Activated CD8-positive, alpha-beta memory T cell treated with anti-CD3 and anti-CD28 coated beads for 1 hour (primary cell): ENCODE measurements at places on chromosomes 4 and X.

GRCh38 chr4:128863312-128864075 lies 54.0 kb downstream of the JADE1 start:
- DNase-seq: peak; percentile 49

- no peak for DNase-seq
These were observed 5.2 kb downstream of the LDB2 start for GRCh38 chr4:16893141-16893651.

DNA sequence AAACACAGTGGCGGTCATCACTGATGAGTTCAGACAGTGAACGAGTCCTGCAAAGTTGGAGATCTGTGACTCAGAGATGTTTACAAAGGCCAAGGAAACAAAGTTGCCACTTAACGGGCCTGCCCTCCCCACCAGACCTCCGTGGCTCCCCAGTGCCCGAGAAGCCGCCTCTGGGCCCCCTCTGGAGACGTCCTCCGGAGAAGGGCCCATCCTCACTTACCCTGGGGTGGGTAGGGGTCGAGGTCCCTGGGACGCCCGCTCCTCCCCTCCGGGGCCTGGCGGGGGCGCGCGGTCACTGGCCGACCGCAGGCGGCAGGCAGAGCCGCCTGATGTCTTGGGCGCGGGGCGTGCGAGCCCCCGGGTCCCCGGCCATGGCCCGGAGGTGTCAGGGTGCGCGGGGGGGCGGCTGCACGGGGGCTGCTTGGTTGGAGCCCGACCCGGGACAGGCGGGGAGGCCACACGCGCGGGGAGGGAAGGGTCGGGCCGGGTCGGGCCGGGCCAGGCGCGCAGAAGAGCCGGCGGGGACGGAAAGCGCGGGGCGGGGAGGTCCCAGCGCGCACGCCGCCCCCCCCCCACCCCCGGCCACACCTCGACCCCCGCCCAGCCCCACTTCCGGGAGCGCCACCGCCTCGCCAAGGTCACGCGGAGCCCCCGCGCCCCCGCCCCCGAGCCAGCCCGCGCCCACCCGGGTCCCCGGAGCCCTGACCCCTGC lies 529 bp downstream of the DHRSX start:
- DNase-seq: peak; percentile 11

DNA sequence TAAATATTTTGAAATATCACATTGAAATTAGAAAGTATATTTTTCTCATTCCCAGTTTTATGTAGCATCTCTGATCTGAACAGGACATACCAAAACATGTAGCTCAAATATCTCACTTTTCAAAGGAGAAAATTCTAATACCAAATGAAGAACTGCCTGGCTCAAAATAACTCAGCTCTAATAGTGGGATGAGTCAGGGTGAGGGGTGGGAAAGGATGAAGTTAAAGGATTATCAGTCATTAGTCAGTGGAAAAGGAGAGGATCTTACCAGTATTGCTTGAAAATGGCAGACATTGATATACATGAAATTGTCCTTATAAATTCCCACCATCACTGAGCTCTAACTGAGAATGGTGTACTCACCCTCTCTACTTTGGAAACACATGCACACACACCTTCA lies 803.2 kb downstream of the RAPGEF2 start:
- DNase-seq: no peak

GRCh38 chr4:25377572-25378436 lies 741 bp downstream of the ANAPC4 start:
- DNase-seq: no peak

- no peak for DNase-seq
These were observed 105.7 kb downstream of the AGTR2 start for GRCh38 chrX:116276261-116276660.

DNA sequence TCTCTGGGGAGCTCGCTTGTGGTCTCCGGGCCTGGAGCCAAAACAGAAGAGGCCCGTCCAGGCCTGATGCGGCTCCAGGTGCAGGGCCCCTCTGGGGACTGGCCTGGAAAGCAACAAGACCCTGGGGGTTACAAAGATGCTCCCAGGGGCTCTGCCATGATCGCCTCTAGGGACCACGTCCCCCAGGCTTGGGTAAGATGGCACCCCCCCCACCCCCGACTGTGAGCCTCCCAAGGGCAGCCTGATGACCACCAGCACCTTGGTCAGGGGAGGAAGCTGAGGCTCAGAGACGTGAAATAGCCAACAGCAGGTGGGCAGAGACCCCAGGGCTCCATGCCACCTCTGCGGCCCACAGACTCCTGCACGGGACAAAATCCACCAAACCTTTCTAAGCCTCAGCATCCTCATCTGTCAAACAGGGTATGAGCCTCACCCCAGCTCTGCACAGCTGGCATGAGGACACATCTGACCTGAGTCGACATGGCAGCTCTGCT lies 25.4 kb downstream of the C4orf50 start:
- no peak for DNase-seq

GRCh38 chrX:153687121-153688039 lies at the start of gene SLC6A8:
Gene SLC6A8 (plus strand): TSS chrX:153687926. CDS start chrX:153688575, 649 bp downstream.
- DNase-seq: peak; percentile 14

GRCh38 chr4:152735396-152735859 lies 44.1 kb downstream of the TIGD4 start:
- no peak for DNase-seq
